ENCODE measurements at places on chromosomes 4 and X. TPM values are rescaled to one million over a fixed set of nuclear protein-coding genes. Genes with fewer than 3 reads are reported as not detected.

The GRIA2 gene
- total RNA-seq, result not detected

The CACNA1F gene
- total RNA-seq, result not detected

The UPF3B gene
- total RNA-seq, result 1.0 TPM

The TCEAL7 gene
- total RNA-seq, result 8.2 TPM

The SYP gene
- total RNA-seq, result 0.10 TPM
